HAP-1 (cell line): ENCODE measurements at places on chromosomes 7 and 10.

- no peak for DNase-seq
Measured at GRCh38 chr7:97130417-97131139, 13.1 kb downstream of the SDHAF3 start.

DNA sequence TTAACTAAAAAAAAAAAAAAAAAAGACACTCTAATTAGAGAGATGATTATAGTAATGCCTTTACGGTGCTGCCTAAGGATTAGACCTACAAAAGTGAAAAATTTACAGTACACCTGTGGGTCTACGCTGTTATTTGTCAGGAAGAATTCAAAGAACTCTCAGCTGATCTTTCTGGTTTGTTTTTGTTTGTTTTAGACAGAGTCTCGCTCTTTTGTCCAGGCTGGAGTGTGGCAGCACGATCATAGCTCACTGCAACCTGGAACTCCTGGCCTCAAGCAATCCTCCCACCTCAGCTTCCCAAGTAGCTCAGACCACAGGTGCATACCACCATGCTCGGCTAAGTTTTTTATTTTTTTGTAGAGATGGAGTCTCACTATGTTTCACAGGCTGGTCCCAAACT is 28.3 kb upstream of the FOXK1 start:
- DNase-seq = no peak

GRCh38 chr10:73456187-73456890 is 23.0 kb upstream of the MSS51 start:
- DNase-seq = no peak

- no peak for DNase-seq
Measured at GRCh38 chr7:33076737-33077136, 14.2 kb upstream of the NT5C3A start.

GRCh38 chr10:58565271-58565670 is 52.6 kb downstream of the BICC1 start:
- DNase-seq = no peak

GRCh38 chr10:49286686-49287085 is 12.3 kb upstream of the C10orf71 start:
- DNase-seq = no peak
